Activated T-helper 2 cell treated with anti-CD3 and anti-CD28 coated beads, Interferon-gamma antibody, Interleukin-2, Interleukin-4, amounts not matched to agents 10 μg/mL and 5 μg/mL and 100 μg/mL, durations not matched to agents 14 hours and 24 hours and 36 hours (primary cell): ENCODE measurements at places on chromosomes 6 and 20. TPM values are rescaled to one million over a fixed set of nuclear protein-coding genes. Genes with fewer than 3 reads are reported as not detected.

The PCK1 gene
- total RNA-seq: not detected in 2 replicates

The EPHA7 gene
- not detected in 2 replicates for total RNA-seq

The CFB gene
- 0.16 TPM in 1 of 2 replicates, not detected in the other for total RNA-seq

The FNDC1 gene
- 0.05 TPM in 1 of 2 replicates, not detected in the other for total RNA-seq

The GPSM3 gene
- 84.2 and 90.7 TPM in 2 replicates for total RNA-seq

The DHX16 gene
- 48.4 and 48.5 TPM in 2 replicates for total RNA-seq

The PRKN gene
- total RNA-seq: 0.51 TPM in 1 of 2 replicates, not detected in the other

The MCM9 gene
- 18.6 and 21.1 TPM in 2 replicates for total RNA-seq

The CD83 gene
- total RNA-seq: 145 and 150 TPM in 2 replicates

The CYP39A1 gene
- total RNA-seq: not detected in 2 replicates

The PTCHD4 gene
- not detected in 2 replicates for total RNA-seq

The ADAM33 gene
- total RNA-seq: not detected in 2 replicates

The NT5E gene
- total RNA-seq: 15.4 and 16.4 TPM in 2 replicates

GRCh38 chr6:164208371-164208770 lies 793.9 kb downstream of the QKI start:
- DNase-seq: no peak

GRCh38 chr6:1406306-1407072 lies 17.1 kb downstream of the FOXF2 start:
- DNase-seq: no peak

DNA sequence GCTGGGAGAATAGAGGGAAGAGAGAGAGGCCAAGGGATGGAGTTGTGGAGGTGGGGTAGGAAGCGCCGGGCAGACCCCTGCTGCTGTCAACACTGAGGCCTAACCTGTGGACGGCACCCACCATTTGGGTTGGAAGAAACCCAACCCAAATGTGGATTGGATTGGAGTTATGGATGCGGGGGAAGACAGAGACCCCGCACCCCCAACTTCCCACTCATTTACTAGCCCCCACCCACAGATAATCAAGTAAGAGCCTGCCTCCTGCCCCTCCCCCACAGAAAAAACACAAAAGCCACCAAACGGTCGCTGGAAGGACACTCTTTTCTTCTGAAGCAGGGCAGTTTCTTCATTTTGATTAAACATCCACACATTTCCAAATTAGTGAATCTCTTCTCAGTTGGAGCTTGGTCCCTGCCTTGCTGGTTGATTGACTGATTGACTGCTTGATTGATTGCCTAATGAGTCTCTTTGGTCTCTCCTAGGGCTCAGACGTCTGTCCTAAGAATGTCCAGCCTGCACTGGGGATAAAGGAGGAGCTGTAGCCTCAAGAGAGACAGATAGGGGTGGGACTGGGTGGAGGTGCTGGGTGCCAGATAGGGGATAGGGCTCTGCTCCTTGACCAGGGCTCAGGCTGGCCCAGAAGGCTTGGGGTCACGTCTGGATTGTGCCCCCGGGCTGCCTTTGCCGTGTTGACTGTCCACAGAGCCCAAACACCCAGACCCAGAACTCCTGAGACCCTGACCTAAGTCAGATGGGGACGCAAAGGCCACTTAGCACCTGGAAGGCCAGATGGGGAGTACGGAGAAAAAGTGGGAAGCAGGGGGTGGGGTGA lies 74.9 kb upstream of the FOXP4 start:
- DNase-seq: no peak

- no peak for DNase-seq
These were observed 705.6 kb downstream of the UTRN start for GRCh38 chr6:144990784-144991183.

- no peak for DNase-seq
These were observed 17.3 kb downstream of the DNPH1 start for GRCh38 chr6:43211955-43212354.

DNA sequence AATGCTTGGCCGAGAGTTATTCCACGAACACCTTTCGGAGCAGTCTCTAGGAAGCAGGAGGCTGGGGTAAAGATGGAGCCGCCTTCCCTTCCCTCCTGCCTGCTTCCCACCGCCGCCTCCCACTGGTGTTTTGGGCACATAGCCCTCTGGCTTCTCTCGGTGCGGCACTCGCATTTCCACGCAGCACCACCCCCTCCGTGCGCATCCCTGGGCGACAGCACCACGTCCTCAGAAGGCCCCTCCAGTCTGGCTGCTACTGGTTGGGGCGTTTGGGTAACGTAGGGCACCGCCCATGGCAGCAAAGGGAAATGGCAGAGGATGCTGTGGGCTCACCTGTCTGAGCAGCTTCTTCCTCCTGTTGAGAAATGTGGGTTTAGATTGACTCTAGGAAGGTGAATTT lies 2.4 kb downstream of the COL20A1 start:
- no peak for DNase-seq

- DNase-seq: no peak
These were observed 34.9 kb downstream of the C20orf203 start for GRCh38 chr20:32638848-32639247.

DNA sequence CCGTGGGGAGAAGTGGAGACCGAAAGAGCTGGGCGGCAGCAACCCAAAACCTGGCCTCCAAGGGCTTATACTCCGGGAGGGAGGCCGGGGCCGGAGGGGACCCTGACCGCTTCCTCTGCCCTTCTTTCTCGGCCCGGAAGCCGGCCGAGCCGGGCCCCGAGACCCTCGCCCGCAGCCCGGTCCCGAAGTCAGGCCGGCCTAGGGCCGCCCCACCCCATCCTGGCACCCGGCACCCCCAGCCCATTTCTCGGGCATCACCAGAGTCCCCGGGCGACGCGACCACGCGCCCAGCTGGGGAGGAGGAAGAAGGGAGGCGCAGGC lies 572 bp upstream of the ZDHHC14 start:
- no peak for DNase-seq

GRCh38 chr6:51725155-51725554 lies 362.3 kb downstream of the PKHD1 start:
- no peak for DNase-seq

DNA sequence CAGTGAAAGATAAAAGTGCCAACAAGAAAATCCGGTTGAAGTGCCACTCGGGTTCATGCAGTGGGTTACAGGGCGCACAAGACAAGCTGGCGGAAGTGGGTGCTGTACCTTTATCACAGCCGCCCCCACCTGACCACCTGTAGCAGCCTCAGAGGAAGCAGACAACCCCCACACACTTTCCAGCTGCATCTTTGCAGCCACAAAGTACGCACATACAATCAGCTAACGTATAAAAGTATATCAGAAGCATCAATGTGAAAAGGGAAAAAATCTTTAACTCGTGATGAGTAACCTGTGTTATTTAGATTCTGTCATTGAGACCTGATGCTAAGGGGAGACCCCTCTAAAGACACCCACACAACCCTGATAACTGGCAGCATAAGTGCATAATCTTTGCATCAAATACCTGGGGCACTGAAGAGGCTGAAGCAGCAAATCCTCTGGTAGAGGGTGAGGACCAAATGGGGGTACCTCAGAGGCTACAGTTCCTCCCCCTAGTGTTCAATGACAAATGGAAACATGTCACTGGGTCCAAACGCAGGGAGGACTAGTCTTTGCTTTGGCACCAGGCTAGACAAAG lies 22.1 kb downstream of the BACH2 start:
- DNase-seq: peak; percentile 78

DNA sequence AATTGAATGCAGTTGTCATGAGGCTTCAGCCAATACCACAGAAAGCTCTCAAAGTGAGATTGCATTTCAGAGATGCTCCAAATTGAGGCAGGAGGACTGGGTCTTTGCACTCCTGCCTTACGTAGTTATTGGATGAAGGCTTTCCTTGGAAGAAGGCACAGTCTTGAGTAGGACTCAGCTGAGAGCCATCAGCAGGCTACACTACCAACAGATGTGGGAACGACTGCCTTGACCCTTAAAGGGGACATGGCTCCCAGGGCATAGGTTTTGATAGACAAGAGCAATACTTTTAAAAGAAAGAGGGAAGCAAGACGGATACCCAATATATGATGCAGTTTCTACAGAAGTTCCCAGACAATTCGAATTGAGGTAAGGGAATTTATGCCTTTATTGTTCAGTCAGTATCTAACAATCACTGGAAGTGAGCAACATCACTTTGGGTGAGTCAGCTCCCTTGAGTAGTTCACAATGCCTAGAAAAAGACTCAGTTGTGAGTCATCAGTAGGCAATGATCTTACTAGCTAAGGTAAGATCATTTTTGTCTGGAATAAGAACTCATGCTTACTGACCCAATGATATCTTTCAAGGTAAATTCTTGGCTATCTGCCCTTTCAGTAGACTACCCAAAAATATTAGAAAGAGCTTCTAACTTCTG lies 390.8 kb downstream of the GJA1 start:
- no peak for DNase-seq

- no peak for DNase-seq
These were observed 534.0 kb downstream of the PKHD1 start for GRCh38 chr6:51553246-51554015.

DNA sequence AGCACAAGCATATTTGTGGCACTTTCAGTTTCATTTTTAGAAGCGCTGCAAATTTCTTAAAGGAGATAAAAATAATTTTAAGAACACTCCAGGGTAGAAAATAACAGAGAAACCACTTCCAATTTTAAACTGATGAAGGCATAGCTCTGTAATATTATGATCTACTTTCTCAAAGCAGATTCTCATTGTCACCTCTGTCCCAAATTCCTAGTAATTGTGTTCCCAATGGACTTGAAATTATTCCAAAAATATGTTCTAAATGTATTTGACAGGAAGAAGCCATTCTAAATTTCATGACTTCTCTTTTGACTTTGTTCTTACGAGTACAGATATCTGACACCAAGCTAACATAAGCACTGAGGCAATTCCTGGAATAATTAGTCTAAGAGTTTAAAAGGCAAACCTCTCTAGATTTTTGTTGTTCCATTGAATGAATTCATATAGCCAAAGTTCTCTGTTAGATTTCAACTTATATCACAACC lies 140.2 kb upstream of the CARMIL1 start:
- no peak for DNase-seq

- no peak for DNase-seq
These were observed 80.5 kb downstream of the FILIP1 start for GRCh38 chr6:75412969-75413662.

DNA sequence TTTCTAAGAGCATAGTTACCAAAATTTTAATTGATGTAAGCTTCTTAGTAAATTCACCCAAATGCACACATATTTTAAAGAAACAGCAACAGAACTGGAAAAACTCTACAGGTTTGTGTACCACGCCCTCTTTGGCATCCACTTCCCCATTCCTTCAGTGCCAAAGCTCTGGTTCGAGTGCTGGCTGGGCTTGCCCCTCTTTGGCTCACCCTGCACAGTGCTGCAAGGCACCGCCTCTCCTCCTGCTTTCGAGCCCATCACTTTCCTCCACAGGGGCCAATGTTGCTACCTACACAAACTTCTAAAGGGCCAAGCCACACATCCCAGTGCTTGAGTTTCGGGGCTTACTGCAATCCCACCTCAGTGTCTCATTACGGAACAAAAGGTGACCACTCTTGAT lies 9.6 kb downstream of the LRP11 start:
- no peak for DNase-seq

DNA sequence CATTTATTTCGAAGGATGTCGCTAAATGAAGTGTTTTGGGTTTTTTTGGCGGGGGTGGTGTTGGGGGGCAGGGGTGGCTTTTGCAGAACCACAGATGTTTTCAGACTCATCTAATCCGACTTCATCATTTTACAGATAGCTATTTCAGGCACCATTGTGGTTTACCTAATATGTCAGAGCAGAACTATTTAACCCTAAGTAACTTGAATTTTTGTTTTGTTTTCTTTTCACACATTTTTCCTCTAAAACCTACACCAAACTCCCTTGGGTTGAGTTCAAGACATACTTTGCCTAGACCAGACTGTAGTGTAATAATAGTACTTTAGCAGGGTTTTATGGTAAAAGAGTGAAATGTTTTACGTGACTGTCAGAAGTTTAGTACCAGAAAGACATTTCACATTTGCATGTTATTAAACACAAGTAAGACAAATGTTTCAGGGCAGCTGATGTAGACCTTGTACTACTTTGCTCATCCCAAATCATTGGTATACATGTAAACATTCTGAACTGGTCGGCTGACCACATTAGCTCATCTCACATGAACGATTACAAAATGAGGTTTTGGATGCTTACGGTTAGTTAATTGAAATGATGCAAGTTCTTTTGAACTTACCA lies 37.7 kb downstream of the MAP3K4 start:
- no peak for DNase-seq

GRCh38 chr6:70706491-70707123 lies 38.9 kb downstream of the SMAP1 start:
- DNase-seq: no peak

DNA sequence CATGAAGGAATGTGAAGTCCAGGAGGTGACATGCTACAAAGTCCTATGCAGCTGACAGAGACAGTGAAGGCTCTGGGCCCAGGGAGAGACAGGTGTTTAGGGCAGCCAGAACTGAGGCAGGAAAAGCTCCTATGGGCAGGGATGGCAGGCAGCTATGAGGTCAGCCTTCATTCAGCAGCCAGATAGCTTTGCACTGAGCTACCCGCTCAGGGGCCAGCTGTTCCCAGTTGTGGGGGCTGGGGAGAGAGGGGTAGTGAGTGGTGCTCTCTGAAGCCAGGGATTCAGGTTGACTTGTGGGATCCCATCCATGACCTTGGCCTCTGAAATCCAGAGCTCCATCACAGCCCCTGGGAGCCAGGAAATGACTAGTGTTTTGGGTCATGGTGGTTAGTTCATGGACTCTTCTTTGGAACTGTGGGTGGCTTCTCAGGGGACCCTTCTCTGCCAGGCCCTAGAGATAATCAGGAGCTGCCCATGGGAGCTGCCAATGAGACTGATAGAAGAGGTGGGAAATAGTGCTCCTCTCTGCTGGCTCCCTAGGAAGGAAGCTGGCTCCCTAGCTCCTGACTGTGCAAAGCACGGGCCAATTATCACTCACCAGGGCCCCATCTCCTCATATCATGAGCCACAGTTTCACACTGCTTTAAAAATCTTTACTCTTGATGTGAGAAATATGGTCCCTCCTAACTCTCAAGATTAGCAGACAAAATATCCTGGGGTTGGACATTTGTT lies 127.7 kb downstream of the VEGFA start:
- DNase-seq: no peak

DNA sequence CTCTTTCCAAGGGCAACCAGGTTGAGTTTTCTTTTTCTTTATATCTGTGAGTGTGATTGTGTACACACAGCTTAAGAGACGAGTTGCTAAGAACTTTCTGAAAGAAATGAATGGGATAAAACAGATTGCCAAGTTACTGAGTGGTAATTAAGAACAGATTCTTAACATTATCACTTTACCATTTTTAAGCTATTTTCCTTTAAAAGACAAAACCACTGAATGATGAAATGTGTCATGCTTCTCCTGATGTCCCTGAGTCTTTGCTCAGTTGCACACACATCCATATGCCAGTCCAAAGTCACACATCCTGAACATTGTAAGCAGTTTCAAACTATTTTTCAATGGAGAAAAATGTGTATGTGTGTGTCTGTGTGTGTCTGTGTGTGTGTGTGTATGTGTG lies 5.5 kb upstream of the DAAM2 start:
- DNase-seq: no peak

GRCh38 chr6:15239616-15240364 lies 6.1 kb upstream of the JARID2 start:
- DNase-seq: no peak

GRCh38 chr6:150547502-150548222 lies 52.0 kb upstream of the PLEKHG1 start:
- no peak for DNase-seq

- no peak for DNase-seq
These were observed 2.8 kb upstream of the ZBTB9 start for GRCh38 chr6:33451606-33452005.

GRCh38 chr20:60057123-60057865 lies 99.1 kb downstream of the CDH26 start:
- DNase-seq: peak; percentile 57
